ENCODE measurements at places on chromosomes 3 and 15. TPM values are rescaled to one million over a fixed set of nuclear protein-coding genes. Genes with fewer than 3 reads are reported as not detected.
A peak's percentile ranks its signal among the peaks of the same experiment; 100 is the strongest.

SOX14 gene
- total RNA-seq = not detected

PRR23A gene
- not detected for total RNA-seq

MESP1 gene
- total RNA-seq = 0.37 TPM

RPUSD2 gene
- total RNA-seq = 13.5 TPM

GRAMD2A gene
- total RNA-seq = not detected

DNA sequence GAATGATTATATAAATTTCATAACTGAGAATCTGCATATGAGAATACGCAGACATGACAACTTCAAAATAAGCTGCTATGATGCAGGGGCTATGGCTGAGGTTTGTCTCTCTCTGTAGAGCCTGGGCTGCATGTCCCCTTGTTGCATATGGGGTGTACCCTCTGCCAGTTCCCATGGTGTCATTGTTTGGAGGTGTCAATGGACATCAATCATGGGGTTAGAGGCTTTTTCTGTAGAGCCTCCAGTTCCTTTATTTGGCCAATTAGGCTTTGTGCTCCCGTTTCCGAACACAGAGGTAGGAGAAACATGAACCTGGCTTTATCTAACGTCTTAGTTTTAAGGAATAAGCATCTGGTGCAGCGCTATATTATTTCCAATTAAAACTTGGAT, 77.3 kb upstream of the RARB start:
- no peak overlapping the region for H3K4me3 ChIP-seq
- H3K27me3 ChIP-seq = no peaks in the 10 kb centered on the region
- H3K27ac ChIP-seq = no peak overlapping the region
- H3K4me1 ChIP-seq = no peaks in the 10 kb centered on the region
- no peak for DNase-seq

DNA sequence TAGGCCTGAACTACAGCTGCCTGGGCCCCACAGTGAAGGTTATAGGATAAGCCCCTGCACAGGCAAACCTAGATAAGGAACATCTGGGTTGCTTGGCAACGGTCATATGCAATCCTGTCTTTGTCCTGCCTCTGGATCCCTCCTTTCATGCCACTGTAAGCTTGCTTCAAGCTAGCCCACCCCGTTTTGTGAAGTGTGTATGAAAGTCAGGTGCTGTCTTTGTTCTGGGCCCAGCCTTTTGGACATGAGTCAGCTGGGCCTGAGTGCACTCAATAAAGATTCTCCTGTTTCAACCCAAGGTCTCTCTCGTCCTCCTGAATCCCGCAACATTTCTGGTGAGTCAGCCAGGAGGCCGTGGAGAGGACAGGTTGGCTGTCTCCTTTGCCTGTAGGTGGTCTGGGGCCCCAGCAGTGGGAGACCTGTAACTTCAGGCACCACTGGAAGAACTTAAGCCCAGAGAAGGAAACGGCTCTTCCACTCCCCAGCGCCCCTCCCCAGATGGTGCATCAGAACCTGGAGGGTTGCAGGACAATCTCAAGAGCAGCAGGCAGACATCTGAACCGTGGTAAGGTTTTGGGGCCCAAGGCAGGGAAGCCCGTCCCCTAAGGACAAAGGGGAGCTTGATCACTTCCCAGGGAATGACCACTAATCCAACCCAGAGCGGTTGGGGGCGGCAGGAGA, 8.3 kb upstream of the SLC9C1 start:
- no peak overlapping the region for H3K4me3 ChIP-seq
- H3K27me3 ChIP-seq = no peaks in the 10 kb centered on the region
- peaks cover 19% of the 10 kb centered on the region for H3K4me1 ChIP-seq
- no peak overlapping the region for H3K27ac ChIP-seq

GRCh38 chr3:114441386-114441785, 147.6 kb downstream of the TIGIT start:
- no peak overlapping the region for H3K27ac ChIP-seq
- no peak for DNase-seq
- no peaks in the 10 kb centered on the region for H3K36me3 ChIP-seq
- H3K4me1 ChIP-seq = no peaks in the 10 kb centered on the region
- no peak overlapping the region for H3K4me3 ChIP-seq
- no peaks in the 10 kb centered on the region for H3K27me3 ChIP-seq

DNA sequence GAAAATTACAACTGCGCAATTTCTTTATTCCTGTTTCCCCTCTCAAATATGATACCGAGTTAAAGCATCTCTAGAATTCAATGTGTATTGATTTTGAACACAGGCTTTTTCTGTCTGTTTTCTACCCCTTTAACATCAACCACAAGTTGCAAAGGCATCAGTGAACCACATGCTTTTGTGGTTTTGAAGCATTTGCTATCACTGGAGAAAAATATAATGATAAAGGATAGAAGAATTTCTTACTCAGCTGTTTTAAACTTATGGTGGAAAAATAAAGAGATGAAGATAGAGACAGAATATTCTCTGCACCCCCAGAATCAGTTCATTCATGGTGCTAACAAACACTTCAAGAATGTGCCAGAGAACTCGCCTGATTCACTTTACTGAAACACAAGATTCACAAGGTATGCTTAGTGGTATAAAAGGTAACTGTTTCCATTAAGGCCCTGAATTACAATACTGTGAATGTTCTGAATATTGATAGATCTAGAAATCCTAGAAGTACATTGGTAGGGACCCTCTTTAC, 9.5 kb upstream of the DPPA4 start:
- no peak overlapping the region for H3K27ac ChIP-seq
- H3K4me1 ChIP-seq = no peaks in the 10 kb centered on the region
- H3K36me3 ChIP-seq = no peaks in the 10 kb centered on the region

GRCh38 chr3:171480526-171480925, 20.3 kb upstream of the TNIK start:
- H3K4me1 ChIP-seq = peaks cover 15% of the 10 kb centered on the region
- H3K27ac ChIP-seq = peak overlapping the region; percentile 36
- H3K27me3 ChIP-seq = no peaks in the 10 kb centered on the region
- H3K4me3 ChIP-seq = peak overlapping the region; percentile 52
- no peaks in the 10 kb centered on the region for H3K36me3 ChIP-seq
- DNase-seq = peak; percentile 35

DNA sequence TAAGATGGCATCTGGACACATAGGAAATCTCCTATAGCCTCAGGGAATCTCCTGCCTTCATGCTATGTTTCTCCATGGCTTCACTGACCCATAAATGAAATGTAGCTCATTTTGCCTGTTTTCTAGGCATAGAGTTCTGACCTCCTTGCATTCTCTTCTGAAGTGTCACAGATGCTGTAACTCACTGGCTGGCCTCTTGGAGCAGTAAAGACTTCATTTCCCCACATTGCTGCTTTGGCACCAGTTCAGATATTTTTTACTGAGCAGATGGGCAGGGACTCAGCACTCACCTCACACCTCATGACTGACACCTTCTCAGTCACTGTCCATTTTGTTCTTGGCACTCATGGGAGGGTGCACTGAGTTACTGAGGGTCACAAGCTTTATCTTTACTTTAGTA, 286.7 kb upstream of the TGFBR2 start:
- no peak overlapping the region for H3K27ac ChIP-seq
- H3K36me3 ChIP-seq = no peaks in the 10 kb centered on the region
- H3K4me1 ChIP-seq = no peaks in the 10 kb centered on the region
- H3K27me3 ChIP-seq = no peaks in the 10 kb centered on the region
- DNase-seq = peak; percentile 55

GRCh38 chr15:65337436-65338070, 33.1 kb downstream of the RNU5B-1 start:
- no peak overlapping the region for H3K27ac ChIP-seq
- DNase-seq = no peak
- no peaks in the 10 kb centered on the region for H3K4me1 ChIP-seq
- H3K27me3 ChIP-seq = no peaks in the 10 kb centered on the region
- no peaks in the 10 kb centered on the region for H3K36me3 ChIP-seq
- H3K4me3 ChIP-seq = no peak overlapping the region

DNA sequence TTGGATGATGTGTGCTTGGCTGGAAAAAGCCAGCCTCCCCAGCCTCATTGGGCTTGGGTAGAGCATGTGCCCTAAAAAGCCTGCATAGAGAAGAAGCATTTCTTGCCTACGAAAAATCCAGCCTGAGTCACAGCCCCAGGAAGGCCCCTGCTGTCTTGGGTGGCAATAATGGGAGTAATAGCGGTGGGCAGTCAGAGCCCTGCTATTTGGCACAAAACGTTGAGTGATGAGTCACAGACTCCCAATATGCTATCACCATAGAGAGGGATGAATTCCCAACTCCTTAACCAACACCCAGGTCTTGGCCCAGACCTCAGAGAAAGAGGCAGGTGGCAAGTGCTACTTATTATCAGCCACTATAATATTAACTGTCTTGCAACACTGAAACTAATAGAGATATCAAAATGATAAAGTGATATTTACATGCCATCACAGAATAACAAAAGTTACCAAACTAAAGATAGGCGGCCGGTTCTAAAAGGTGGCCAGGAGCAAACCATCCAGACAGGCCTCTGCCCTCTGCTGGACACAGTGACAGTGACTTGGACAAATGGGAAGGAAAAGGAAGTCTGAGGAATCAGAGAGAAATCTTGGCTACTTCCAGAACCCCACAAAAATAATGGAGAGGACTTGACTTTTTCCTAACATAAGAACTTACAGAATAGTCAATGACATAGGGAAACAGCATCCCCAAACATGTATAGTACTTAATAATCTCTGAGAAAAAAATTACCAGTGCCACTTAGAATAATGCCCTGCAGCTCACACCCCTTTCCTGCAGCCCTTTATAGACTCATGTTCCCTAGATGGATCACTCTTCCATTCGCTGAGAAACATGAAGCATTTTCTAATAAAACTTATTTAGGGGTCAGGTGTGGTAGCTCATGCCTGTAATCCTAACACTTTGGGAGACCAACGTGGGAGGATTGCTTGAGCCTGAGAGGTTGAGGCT, 51.9 kb upstream of the MUC13 start:
- no peak overlapping the region for H3K4me3 ChIP-seq
- no peaks in the 10 kb centered on the region for H3K27me3 ChIP-seq
- H3K27ac ChIP-seq = no peak overlapping the region
- H3K4me1 ChIP-seq = no peaks in the 10 kb centered on the region
- DNase-seq = no peak
- peaks cover 28% of the 10 kb centered on the region for H3K36me3 ChIP-seq

DNA sequence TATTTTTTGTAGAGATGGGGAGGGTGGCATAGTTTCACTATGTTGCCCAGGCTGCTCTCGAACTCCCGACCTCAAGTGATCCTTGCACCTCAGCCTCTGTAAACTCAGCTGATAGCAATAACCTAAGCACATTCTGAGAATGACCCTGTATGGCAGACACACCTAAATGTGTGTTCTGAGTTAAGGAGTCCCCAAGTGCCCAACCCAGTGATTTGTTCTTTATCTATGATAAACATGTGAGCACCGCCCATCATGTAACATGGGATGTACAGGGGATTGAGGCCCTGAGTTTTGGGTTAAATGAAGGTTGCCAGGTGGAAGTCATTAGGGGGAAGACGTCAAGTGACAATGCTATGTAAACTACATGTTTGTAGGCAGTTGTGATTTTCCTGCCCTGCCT, 5.7 kb downstream of the NCEH1 start:
- H3K27me3 ChIP-seq = no peaks in the 10 kb centered on the region
- no peaks in the 10 kb centered on the region for H3K36me3 ChIP-seq
- H3K4me3 ChIP-seq = no peak overlapping the region
- H3K27ac ChIP-seq = no peak overlapping the region
- peaks cover 10% of the 10 kb centered on the region for H3K4me1 ChIP-seq
- no peak for DNase-seq

- H3K27me3 ChIP-seq = peaks cover 2% of the 10 kb centered on the region
- H3K4me1 ChIP-seq = no peaks in the 10 kb centered on the region
- no peak overlapping the region for H3K27ac ChIP-seq
- DNase-seq = no peak
- H3K36me3 ChIP-seq = no peaks in the 10 kb centered on the region
Measured at GRCh38 chr15:101543926-101544612, 54.6 kb upstream of the PCSK6 start.

DNA sequence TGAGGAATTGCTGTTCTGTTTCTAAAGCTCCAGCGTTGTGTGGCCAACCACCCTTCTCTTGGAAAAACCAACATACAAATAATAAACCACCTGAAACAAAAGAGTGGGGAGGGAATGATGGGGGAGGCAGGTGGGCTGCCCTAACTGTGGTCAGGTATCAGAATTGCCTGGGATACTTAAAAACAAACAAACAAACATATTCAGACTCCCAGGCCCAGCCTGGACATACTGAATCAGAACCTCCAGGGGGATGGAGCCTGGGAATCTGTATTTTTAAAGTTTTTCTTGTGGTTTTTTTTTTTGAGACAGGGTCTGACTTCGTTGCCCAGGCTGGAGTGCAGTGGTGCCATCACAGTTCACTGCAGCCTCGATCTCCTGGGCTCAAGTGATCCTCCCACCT, 4.4 kb downstream of the SLC6A6 start:
- no peak overlapping the region for H3K27ac ChIP-seq
- H3K27me3 ChIP-seq = no peaks in the 10 kb centered on the region
- peaks cover 64% of the 10 kb centered on the region for H3K4me1 ChIP-seq
- H3K36me3 ChIP-seq = peaks cover 24% of the 10 kb centered on the region
- no peak for DNase-seq
- H3K4me3 ChIP-seq = no peak overlapping the region

DNA sequence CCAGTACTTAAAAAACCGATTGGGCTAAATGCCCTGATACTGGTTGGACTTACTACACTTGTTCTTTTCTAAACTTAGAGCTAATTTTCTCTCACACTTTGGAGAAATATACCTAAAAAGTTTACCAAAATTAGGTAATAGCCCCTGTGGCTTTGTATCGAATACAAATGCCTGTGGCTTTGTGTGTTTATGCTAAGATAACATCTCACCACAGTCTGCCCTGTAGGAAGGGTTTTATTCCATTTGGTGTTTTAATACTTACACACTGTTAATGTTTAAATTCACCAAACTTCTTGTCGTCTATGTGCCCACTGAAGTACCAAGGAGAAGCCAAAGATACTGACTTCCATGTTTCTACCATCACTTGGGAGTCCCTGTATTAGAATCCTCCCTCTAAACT, 66.4 kb downstream of the BCHE start:
- H3K27me3 ChIP-seq = no peaks in the 10 kb centered on the region
- H3K4me1 ChIP-seq = no peaks in the 10 kb centered on the region
- no peaks in the 10 kb centered on the region for H3K36me3 ChIP-seq
- no peak for DNase-seq

All from CD4-positive, CD25-positive, alpha-beta regulatory T cell (primary cell).